BJ (cell line): ENCODE measurements at places on chromosomes 1 and 21.

GRCh38 chr1:18348354-18348753 lies 132.4 kb upstream of the KLHDC7A start:
- DNase-seq, result no peak

DNA sequence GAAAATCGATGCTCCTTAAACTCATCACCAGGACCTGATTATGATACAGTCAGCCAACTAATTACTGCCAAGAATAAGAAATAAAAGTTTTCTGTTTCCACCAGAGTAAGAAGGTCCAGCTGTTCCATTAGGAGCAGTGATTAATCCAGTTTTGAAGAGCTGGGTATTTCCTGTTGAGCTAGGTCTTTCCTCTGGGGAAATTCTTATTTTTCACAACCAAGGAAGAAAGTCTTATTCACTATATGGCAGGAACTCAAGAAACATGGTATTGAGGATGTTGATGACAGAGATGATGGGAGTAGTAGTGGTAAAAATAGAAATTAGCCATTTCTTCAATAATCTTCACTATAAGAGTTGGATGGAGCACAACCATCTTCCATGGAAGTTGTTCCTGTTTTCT lies 374.6 kb upstream of the RUNX1 start:
- no peak for DNase-seq

DNA sequence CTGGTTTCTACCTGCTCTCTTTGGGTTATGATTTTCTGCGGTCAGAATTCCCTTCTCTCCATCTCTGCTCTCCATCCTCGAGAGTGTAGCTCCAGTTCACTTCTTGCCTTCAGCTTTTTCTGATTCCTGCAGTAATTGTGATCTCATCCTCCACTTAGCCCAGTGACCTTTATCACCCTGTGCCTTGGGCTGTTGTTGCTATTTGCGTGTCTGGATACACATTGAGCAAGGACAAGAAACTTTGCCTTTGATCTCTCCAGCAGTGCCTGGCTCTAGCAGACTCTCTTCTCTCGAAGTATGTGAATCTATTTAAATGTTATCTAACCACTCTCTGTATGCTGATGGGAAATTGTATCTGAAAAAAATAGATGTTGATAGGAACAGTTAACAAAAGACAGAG lies 76.4 kb upstream of the MARK1 start:
- DNase-seq, result peak; percentile 22

DNA sequence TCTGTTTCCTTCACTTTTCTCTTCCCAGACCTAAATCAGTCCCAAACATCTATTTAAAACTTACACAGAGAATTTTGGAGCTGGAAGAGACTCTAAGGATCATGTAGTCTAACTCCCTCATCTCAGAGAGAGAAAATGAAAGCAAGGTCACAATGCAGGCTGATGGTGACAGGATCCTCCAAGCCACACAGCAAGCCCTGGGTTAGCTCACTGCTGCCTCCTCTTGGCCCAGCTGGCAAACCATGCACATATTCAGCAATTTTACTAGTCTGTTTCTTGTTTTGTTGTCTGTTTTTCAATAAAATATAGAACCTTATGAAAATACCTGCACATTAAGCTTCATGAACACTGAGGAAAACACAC lies 27.7 kb upstream of the LY9 start:
- no peak for DNase-seq

- no peak for DNase-seq
Observed at GRCh38 chr1:92536211-92536979, 49.7 kb upstream of the GFI1 start.

DNA sequence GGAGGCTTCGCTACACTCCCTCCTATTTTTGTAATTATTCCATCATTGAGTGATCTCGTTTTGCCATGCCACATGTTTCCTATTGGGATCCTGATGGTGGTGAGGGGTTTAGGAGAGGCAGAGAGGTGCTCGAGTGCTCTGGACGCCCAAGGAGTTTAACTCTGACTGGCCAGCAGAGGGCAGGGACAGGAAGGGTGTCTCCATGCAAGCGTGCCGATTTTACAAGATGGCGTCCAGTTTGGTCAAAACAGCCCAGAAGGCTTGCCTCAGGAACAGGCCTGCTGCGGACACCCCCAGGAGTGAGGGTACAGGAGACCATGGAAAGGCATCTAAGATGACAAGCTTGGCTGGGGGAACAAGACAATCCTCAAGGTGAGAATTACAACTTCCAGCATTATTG lies 33.8 kb upstream of the KCNE2 start:
- no peak for DNase-seq

GRCh38 chr1:210814382-210815123 lies 319.4 kb downstream of the KCNH1 start:
- no peak for DNase-seq

- DNase-seq, result no peak
Observed at GRCh38 chr1:67556297-67556900, 126.2 kb upstream of the SERBP1 start.

GRCh38 chr1:157111396-157112165 lies 12.0 kb upstream of the ETV3L start:
- DNase-seq, result no peak

- DNase-seq, result no peak
Observed at GRCh38 chr21:29257701-29258100, 41.0 kb upstream of the BACH1 start.

- no peak for DNase-seq
Observed at GRCh38 chr1:47631411-47631995, 193.7 kb downstream of the FOXD2 start.

- no peak for DNase-seq
Observed at GRCh38 chr1:156319664-156320063, 18.4 kb downstream of the CCT3 start.

DNA sequence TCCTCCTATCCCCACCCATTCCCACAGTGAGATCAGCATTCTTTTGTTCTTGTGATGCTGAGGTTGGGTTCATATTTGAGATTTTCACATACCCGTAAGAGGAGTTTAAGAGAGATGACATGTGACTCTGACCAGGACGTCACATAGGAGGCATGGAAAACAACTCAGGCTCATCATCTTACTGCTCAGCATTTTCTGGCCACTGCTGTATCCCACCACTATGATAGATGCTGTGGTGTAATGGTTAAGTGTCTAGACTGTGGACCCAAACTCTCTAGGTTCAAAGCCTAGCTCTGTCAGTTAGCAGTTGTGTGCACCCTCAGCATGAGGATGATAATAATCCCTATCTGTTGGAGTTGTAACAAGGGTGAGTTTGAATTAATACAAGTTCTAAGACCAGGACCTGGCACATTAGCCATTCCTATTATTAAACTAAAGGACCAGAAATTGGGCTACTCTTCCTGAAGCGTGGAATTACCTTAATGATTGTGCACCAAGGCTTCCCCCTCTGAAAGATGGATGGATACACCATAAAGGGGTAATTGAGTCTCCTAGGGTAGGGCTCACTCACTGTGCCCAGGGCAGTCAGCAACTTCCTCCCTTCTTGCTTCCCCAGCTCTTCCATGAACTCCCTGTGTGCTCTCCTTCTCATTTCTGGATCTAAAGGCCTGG lies 40.9 kb downstream of the LGR6 start:
- DNase-seq, result peak; percentile 29

- no peak for DNase-seq
Observed at GRCh38 chr1:87194271-87194774, 134.4 kb upstream of the LMO4 start.

GRCh38 chr1:218164111-218164929 lies 120.8 kb upstream of the RRP15 start:
- DNase-seq, result no peak

DNA sequence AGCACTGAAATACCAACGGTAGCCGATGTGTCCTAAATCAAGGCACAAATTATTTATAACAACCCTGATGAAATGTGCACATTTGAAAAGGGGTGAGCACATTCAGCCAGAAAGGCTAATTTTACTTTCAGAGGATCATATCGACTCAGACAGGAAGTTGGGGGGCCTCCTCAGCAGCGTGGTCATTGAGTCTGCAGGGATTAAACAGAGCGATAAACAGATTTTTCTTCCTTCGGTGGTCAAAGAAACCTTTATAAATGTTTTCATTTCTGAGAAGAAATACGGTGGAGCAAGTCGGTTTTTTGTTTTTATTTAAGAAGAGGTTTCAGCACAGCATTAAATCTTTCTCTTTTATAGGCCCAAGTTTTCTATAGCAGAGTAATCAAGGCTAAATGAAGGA lies 45.7 kb downstream of the PGM1 start:
- DNase-seq, result no peak
